ENCODE measurements at places on chromosomes 1 and 21.

DNA sequence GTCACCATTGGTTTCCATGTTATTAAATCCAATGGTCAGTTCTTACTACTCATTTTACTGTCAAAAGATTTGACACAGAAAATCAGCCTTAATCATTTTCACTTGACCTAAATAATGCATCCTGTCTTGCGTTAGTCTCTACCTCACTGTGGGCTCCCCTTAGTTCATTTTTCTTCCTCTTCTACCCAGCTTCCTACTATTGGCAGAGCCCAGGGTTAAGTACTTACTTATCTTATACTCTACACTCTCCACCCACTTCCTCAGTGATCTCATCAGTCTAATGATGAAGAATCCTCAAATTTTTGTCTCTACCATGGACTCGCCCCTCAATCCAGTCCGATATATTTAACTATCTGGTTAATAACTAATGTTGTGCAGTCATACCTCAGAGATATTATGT is 735.9 kb downstream of the KCNT2 start:
- no peak for DNase-seq

GRCh38 chr1:58290685-58291372 is 255.7 kb downstream of the OMA1 start:
- peak; percentile 36 for DNase-seq

- DNase-seq = peak; percentile 60
These were observed 9.8 kb upstream of the FNBP1L start for GRCh38 chr1:93437976-93438605.

DNA sequence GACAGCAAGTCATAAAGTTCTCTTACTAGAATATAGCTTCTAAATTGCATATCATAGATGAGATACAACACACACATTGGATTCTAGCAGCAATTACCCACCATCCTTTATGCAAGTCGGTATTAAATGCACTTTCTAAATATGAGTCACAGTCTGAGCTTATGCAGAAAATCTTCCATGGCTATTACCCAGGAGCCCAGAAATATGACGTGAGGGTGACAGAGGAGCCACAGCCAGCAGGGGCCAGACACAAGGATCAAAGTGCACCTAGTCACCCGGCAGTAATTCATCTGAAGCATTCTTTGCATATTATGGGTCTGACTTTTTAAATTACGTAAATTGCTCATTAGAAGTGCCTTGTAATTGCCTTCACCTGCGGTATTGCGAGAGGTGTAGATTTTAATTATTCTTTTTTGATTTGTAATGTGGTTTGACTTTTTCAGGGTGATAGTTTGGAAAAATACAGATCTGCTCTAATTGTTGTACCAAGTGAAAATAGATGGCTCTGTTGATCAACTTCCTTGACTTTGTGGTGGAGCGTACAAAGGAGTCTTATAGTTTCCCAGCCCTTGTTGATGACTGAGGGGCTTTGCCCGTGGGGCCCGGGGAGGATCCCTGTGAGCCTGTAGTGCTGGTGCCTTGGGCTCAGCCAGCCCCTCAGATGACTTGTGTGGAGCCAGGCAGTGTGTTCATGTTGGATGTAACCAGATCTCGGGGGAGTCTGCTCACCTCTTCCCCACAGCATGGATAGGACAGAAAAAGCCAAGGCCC is 470.0 kb upstream of the VAMP3 start:
- peak; percentile 95 for DNase-seq

GRCh38 chr1:203048086-203048485 is 21.8 kb downstream of the PPFIA4 start:
- DNase-seq = no peak

DNA sequence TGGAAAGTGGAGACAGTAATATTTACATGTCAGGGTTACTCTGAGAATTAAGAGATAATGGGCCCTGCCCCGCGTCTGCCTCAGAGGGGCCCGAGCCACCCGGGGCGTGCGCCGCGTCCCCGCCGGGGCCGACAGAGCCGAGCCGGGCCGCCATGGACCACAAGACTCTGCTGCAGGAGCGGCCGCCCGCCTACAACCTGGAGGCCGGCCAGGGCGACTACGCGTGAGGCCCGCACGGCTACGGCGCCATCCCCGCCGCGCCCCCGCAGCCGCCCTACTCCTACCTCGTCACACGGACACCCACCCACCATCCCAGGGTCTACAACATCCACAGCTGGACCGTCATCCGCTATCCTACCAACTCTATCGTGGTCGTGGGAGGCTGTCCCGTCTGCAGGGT is 35.1 kb upstream of the LRRC39 start:
- no peak for DNase-seq

DNA sequence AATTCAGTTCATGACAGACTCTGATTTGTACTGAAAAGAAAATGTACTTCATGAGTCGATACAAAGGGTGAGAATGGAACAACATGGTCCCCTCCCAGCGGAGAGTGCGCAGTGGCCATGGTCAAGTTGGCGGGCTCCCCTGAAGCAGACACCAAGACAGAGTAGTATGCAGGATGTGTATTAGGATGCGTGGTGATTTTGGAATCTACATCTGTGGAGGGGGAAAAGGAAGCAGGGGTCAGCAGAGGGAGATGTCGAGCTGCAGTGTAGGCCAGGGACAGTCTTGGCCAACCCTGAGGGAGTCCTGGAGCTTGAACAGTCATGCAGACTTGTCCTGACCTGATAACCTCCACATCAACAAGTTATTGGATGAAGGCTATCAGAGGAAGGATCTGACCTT is 481.0 kb downstream of the OMA1 start:
- no peak for DNase-seq

DNA sequence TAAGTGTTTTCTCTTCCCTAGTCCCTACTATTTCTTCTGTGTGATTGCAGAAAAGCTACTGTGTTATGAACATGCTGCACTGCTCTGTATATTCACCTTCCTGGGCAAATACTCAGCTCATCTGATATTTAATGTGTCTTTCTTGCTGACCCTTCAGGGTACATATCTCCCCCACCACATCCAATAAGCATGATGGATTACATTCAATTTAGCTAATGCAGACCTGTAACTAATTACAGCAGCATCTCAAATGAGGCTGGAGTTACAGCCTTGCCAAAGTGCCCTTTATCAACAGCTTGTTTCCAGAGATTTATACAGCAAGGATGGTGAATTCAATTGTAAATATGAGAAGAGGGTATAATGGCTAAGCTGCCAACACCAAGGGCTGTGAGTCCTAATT is 144.0 kb downstream of the KCNH1 start:
- no peak for DNase-seq

DNA sequence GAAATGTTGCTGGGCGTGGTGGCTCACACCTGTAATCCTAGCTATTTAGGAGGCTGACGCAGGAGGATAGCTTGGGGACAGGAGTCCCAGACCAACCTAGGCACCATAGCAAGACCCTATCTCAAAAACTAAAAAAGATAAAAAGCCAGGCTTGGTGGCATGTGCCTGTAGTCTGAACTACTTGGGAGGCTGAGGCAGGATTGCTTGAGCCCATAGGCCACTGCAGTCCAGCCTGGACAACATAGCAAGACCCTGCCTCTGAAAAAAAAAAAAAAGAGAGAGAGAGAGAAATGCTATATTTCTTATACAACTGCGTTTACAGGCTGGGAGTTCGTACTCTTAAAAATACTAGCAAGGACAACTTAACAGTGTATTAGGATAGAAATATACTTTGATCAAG is 46.2 kb upstream of the SPOCD1 start:
- DNase-seq = no peak

DNA sequence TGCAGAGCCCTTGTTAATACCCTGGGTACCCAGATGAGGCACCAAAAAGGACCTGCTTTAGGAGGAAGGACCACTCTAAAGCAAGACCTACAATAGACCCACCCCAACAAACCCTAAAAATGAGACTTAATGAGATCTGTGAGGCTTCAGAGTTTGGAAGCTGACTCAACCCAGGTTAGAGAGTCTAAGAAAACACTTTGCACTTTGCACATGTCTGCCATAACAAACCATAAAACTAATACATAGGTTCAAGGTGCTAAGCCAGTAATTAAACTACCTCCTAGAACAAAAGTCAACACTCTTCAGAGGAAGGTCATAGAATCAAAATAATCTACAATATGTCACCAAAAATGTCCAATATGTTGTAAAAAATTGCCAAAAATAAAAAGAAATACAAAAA is 124.7 kb upstream of the C1orf21 start:
- DNase-seq = no peak

- DNase-seq = no peak
These were observed 50.9 kb downstream of the TOR1AIP2 start for GRCh38 chr1:179826626-179827280.

GRCh38 chr1:175826705-175827104 is 83.3 kb upstream of the TNR start:
- DNase-seq = no peak

DNA sequence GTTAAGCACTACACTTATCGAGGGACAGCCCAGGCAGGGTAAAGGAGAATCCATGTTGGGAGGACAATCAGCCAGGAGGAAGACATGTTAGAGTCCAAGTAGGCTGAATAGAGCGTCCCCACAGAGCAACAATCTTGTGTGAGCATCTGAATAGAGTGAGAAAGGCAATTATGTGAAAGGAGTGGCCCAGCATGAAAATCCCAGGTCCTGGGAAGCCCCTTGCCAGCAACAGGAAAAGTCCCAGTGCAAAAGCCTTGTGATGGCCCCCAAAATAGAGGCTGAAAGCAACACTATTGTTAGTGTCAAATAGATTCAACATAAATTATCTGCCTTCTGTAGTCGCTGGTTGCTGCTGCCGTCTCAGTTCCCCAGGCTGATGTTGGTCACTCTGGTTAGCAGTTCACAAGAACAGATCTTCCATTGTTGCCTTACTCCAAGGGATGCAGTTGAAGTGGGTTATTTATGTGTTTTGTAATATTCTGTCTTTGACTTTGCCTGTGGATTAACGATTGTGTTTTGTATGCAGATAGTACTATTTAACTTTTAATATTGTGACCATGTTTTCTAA is 12.1 kb upstream of the ABL2 start:
- DNase-seq = no peak

Data from fibroblast of skin of back (primary cell).